DMS153 (cell line): ENCODE measurements at places on chromosomes 5 and 9.

GRCh38 chr5:116475338-116475737 lies 99.3 kb downstream of the SEMA6A start:
- no peak for DNase-seq

DNA sequence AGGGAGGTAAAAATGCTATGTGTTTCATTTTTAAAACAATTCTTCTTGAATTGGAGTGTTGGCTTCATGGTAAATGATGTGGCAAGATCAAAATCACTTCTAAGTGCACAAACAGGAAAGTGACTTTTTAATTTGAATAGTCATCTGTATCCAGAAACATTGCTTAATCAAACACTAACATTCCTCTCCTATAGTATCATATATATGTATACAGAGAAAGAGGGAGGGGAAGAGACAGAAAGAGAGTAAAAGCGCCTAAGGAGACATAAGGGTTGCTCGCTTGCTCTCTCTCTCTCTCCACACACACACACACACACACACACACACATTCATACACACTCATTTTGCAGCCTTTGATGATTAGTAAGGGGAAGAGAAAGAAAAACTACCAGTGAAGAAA lies 95.4 kb upstream of the PRDM9 start:
- no peak for DNase-seq

DNA sequence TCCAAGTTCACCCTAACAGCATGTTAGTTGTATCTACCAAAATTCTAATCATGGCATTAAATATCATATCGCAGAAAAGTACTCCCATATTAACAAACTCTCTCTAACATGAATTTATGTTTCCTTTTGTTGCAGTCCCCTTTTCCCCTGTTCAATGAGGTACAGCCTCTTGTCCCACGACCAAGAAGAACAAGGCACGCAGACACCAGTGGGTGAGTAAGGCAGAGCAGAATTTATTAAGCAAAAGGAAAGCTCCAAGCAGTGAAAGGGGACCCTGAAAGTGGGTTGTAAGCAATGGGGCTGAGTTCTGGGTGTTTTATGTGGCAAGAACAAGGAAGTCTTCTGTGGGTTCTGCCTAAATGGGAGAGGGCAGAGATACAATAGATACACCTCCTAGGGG lies 183.5 kb downstream of the LURAP1L start:
- DNase-seq = no peak

- no peak for DNase-seq
These were observed 823.0 kb downstream of the TAF11L14 start for GRCh38 chr5:18457255-18457654.

- DNase-seq = no peak
These were observed 3.8 kb downstream of the IFNA1 start for GRCh38 chr9:21443849-21444625.

DNA sequence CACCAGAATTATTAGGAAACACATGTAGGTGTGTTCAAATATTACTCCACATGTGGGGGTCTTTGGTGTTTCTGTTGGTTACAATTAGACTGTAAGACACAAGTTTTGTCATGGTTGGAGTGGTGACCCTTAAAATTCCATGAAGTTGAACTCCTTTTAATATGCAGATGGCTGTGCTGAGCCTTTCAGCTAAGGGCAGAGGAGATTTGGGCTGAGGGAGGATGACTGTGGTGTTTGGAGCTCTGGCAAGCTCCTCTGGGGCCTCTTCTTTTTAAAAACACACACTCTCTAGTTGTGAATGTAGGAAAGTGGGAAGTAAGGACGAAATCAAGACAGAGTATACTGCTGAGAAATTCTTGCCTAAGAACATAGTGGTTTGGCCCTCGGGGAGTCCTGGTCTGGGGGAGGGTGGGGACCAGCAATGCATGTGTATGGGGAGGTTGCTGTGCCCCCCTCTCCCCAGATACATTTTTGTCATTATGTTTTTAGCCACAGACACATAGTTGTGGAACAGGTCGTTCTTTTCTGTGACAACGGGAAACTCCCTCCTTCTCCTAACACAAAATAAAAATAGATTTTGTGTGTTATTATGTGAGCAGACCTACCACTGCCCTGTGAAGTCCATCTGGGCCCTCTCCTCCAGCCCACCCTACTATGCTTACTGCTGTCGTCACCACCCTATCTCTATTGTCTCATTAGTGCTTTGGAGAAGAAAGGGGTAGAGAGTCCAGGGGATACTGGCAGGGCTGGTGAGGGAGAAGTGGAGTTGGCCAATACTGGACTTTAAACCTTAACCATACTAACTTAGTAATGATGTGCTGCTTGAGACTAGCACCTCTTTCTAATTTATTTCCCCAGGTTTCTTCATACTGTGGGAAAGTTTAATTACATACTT lies 10.0 kb downstream of the SMARCA2 start:
- no peak for DNase-seq

DNA sequence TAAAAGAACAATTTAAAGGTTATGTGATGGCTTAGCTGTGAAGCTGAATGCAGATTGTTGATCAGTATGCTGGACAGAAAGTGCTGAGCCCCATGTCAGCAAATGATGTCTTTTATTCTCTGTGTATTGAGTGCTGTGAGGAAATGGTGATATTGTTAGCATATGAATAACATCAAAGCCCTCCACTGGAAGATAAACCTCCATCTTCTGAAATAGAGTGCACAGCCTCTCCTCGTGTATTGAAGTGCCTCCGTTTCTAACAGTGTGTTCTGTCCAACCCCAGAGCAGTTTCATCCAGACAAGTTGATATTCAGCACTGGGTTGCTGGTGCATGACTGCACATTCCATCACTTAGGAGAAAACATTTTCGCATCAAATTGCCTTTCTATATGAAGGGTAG lies 242.9 kb downstream of the CSNK1G3 start:
- DNase-seq = no peak

DNA sequence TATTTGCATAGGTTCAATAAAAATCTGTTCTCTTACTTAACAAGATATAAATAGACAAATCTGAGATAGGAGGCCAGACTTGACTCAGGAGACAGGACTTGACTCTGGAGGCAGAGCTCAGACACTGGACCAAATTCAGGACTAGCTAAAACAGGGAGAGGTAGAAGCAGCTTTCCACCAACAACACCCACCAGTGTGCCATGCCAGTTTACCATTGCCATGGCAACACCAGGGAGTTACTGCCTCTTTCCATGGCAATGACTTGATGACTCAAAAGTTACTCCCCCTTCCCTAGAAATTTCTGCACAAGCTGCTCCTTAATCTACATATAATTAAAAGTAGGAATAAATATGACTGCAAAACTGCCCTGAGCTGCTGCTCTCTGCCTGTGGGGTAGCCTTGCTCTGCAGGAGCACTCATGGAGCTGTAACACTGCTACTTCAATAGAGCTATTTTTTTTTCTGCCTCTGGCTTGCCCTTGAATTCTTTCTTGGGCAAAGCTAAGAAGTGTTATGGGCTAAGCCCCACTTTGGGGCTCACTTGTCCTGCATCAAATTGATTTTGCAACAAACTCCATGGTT lies 473.0 kb downstream of the PLK2 start:
- DNase-seq = no peak

DNA sequence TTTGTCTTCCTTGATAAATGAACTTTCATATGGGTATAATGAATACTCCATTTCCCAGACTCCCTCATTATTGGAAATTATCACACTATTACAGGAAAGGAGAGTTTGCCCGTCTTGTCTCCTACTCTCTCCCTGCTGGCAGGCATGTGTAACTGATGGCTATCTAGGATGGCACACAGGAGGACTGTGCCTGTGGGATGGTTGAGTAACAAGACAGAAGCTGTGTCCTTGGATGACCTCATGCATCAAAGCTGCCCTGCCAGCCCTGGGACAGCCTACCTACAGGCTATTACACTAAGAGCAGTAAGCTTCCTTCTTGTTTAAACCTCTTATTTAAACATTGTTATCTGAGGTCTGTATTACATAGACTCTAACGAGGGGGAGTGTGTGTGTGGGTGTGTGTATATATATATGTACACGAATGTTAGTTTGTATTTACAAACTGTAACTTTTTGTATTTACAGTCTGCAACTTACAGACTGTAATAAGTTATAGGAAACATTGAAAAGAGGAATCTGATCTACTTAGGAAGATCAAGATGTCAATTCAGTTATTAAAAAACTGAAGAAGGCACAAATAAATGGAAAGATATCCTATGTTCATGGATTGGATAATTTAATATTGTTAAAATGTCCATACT lies 247.6 kb upstream of the ACO1 start:
- peak; percentile 17 for DNase-seq

GRCh38 chr5:151267491-151268260 lies 14.7 kb downstream of the GM2A start:
- DNase-seq = no peak

- DNase-seq = no peak
These were observed 33.1 kb upstream of the TRIM32 start for GRCh38 chr9:116654059-116654355.

DNA sequence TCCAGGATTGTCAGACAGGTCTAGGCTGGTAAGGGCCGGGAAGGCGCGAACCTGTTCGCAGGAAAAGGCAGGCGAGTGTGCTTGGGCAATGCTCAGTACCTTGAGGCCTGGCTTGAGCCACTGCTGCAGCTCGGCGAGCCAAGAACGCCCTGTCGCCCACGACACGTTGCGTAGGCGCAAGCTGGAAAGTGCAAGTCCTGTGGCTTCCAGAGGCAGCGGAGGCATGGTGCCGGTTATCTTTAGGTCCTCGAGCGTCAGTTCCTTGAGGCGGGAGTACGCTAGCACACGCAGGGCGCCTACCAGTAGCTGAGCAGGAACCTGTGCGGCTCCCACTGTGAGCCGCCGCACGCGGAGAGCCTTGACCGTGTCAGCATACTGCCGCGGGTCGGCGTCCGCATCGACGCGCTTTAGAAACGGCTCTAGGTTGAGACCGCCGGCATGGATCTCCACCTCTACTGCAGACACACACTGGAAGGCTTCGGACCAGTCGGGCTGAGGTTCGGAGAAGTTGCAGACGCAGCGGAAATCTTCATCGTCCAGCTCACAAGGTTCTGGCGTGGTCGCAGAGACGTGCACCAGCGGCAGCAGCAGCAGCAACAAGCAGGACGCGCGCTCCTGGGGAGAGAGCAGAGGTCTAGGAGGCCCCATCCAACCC lies 482 bp downstream of the CD14 start:
- DNase-seq = no peak

GRCh38 chr5:66810848-66811261 lies 214.7 kb downstream of the MAST4 start:
- DNase-seq = no peak

GRCh38 chr9:122088880-122089706 lies 4.0 kb downstream of the TTLL11 start:
- DNase-seq = no peak

DNA sequence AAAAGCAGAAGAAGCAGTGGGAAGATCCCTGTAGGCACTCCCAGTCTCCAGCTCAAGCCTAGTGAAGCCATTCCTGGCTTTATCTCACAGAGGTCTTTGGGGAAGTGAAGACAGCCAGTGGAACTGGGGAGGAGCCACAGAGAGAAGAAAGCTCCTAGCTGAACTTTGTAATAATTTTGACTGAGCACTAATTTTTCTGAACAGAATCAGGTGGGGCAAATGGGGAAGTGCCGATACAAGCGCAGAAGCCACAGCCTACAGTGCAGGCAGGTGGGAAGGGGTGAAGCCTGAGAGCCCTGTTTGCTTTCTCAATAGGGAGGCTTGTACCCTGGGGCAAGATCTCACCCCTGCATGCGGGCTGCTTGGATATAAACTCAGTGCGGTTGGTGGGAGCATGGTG lies 48.4 kb upstream of the SNAPC3 start:
- DNase-seq = no peak

DNA sequence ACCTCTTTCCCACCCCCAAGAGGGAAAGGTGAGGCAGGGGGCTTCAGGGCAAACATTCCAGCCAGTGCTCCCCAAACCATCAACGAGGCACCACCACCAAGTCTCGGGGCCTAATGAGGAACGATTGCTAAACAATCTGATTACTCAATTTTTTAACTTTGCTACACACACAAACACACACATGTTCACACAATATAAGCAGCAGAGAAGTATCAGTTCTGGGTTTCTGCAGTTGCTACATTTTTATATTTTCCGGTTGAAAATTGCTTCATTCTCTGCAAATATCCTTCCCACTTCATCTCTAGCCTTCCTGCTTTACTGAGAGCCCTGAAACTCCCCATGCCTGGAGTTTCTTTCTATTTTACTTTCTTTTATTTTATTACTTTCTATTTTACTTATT lies 60.2 kb downstream of the FEM1C start:
- no peak for DNase-seq

- no peak for DNase-seq
These were observed 184.8 kb upstream of the TBCA start for GRCh38 chr5:77960863-77961396.

DNA sequence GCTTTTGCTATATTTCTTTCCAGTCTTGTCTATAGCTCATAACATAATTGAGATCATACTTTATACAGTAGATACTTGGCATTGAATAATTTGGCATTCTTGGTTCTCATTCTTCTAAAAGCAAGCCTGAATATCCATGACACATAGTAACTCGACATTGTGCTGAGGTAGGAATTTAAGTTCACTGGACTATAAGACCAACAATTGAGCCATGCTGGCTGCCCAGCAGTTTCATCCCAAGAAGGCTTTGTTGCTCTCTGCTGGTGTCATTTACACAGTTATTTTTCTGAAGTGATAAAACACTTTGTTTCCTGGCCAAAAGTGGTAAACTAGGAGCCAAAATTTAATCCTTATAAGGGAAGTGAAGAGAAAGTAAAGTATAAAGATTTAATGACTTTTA lies 192.0 kb downstream of the ADAMTSL1 start:
- DNase-seq = no peak

GRCh38 chr5:142110046-142110531 lies 1.5 kb downstream of the NDFIP1 start:
- no peak for DNase-seq

DNA sequence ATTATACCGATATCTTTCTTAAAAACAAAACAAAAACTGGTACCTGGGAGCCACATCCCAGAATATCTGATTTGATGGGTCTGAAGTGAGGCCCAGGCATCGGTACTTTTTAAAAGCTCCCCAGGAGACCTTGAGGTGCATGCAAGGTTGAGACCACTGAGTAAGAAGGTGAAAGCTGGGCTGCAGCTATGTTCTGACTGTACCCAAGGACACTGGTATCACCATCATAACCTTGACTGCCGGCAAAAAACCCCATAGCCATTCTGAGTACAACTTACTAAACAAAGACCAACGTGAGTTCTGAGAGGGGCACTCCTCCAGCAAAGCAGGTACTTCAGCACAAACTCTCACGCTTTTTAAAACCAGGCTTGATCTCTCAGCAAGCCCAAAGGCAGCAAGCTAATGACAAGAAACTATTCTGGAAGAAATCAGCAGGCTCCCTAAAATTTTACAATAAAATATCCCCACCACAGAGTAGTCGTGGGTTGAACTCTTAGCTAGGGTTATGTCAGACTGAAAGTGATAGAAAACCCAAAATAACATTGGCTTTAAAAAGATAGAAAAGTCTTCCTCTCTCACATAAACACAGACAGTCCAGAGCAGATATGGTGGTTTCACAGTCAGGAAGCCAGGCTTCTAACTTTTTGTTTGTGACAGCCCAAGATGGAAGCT lies 263.9 kb downstream of the SAXO1 start:
- no peak for DNase-seq
